ENCODE measurements at places on chromosomes 6 and 20. TPM values are rescaled to one million over a fixed set of nuclear protein-coding genes. Genes with fewer than 3 reads are reported as not detected.

- no peaks in the 10 kb centered on the region for H3K36me3 ChIP-seq
- no peak overlapping the region for H3K4me3 ChIP-seq
- H3K27me3 ChIP-seq: no peaks in the 10 kb centered on the region
- H3K27ac ChIP-seq: no peak overlapping the region
These were observed 86.9 kb downstream of the SH3BGRL2 start for GRCh38 chr6:79717989-79718388.

- no peaks in the 10 kb centered on the region for H3K27me3 ChIP-seq
- H3K4me1 ChIP-seq: no peaks in the 10 kb centered on the region
- H3K36me3 ChIP-seq: no peaks in the 10 kb centered on the region
- H3K4me3 ChIP-seq: no peak overlapping the region
These were observed 129.1 kb upstream of the THBS2 start for GRCh38 chr6:169382735-169383134.

DNA sequence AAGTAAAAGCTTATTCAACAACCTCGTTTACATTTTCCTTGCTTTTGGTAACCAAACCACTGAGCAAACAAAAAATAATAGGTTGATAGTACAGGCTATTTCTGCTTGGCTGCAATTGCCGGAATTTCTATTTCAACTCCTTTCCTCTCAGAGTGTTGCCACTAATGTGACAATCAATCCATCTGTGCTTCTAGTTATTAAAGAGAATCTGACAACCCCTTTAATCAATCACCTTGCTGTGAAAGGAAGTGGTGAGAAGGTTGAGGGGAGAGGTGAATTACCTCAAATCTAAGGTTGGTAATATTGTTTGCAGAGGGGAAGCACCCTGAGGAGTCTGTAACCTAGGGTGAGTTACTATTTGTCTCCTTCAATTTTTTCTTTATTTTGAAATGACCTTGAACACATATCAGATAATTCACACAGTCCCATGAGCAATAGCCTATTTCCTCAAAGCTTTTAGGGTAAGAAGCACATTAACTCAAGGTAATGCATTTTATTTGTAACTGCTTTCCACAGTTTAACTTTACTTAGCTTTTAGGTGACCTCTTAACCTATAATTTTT lies 603.4 kb downstream of the MMUT start:
- no peaks in the 10 kb centered on the region for H3K36me3 ChIP-seq
- no peak for DNase-seq
- H3K27ac ChIP-seq: no peak overlapping the region
- peaks cover 2% of the 10 kb centered on the region for H3K27me3 ChIP-seq

GRCh38 chr6:163983679-163984078 lies 569.2 kb downstream of the QKI start:
- DNase-seq: no peak
- H3K4me3 ChIP-seq: no peak overlapping the region
- no peak overlapping the region for H3K27ac ChIP-seq
- no peaks in the 10 kb centered on the region for H3K27me3 ChIP-seq
- H3K36me3 ChIP-seq: no peaks in the 10 kb centered on the region
- peaks cover 2% of the 10 kb centered on the region for H3K4me1 ChIP-seq

DNA sequence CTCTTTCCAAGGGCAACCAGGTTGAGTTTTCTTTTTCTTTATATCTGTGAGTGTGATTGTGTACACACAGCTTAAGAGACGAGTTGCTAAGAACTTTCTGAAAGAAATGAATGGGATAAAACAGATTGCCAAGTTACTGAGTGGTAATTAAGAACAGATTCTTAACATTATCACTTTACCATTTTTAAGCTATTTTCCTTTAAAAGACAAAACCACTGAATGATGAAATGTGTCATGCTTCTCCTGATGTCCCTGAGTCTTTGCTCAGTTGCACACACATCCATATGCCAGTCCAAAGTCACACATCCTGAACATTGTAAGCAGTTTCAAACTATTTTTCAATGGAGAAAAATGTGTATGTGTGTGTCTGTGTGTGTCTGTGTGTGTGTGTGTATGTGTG lies 5.5 kb upstream of the DAAM2 start:
- H3K4me1 ChIP-seq: no peaks in the 10 kb centered on the region
- no peaks in the 10 kb centered on the region for H3K27me3 ChIP-seq
- no peak overlapping the region for H3K27ac ChIP-seq
- DNase-seq: no peak
- H3K36me3 ChIP-seq: no peaks in the 10 kb centered on the region

DNA sequence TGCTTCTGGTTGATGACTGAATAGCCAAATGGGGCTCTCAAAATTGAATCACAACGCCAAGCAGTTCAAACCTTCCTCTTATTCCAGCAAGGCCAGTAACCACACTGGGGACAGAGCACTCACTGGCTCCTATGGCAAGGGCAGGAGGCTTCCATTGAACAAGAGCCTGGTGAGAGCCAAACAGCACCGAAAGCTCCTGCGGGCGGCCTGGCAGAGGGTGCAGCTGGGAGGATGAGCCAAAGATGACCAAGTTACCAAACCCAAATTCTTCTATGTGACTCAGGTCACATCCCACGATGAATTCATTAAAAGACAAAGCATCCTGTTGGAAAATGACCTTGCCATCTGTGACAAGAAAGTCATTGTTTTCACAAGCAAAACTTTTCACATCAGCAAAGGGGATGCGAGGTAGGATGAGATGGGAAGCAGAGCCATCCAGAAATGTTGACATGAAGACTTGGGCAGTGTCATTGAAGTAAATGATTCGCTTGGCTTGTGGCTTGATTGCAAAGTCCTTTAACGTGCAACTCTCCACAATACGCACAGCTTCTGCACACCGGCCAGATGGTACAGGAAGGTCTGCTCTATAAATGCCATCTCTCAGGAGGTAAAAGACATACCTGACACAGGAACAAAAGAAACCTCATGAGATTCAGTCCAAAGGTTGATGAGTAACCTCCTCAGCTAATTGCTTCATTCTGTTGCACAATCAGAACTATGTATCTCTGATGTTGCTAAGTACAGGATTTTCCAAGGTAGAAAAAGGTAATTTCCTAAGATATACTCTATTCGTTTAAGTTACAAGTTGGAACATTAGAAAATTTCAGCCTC lies 36.3 kb downstream of the ROS1 start:
- no peaks in the 10 kb centered on the region for H3K4me1 ChIP-seq
- no peaks in the 10 kb centered on the region for H3K27me3 ChIP-seq
- no peak for DNase-seq
- H3K27ac ChIP-seq: no peak overlapping the region

DNA sequence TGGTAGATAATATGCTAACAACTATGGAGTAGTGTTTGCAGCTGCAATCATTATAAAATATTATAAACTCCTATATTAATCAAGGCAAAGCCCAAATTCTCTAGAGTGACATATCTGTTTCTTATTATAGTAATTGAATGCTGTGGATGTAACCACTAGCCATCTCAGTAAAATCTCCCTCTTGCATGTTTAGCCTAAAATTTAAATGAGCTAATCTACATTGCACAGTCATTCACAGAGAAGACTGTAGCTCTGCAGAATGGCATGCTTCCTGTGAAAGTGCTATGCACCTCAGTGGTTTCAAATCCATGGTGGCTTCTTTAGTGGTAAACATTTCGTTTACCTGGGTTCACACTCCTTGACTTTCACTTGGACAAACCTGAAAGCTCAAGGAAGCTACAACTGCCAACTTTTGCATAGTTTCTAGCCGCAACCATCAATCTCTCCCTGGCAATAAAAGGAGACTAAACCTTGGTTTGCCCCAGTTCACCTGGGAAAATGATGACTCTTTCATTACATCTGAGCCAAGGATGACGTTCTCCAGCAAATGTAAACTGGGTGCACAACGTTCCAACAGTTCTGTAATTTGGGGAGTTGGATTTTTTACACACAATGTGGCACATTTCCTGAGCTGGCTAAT lies 47.2 kb downstream of the FILIP1 start:
- no peak overlapping the region for H3K4me3 ChIP-seq
- H3K36me3 ChIP-seq: peaks cover 9% of the 10 kb centered on the region
- no peaks in the 10 kb centered on the region for H3K27me3 ChIP-seq
- no peak for DNase-seq

DNA sequence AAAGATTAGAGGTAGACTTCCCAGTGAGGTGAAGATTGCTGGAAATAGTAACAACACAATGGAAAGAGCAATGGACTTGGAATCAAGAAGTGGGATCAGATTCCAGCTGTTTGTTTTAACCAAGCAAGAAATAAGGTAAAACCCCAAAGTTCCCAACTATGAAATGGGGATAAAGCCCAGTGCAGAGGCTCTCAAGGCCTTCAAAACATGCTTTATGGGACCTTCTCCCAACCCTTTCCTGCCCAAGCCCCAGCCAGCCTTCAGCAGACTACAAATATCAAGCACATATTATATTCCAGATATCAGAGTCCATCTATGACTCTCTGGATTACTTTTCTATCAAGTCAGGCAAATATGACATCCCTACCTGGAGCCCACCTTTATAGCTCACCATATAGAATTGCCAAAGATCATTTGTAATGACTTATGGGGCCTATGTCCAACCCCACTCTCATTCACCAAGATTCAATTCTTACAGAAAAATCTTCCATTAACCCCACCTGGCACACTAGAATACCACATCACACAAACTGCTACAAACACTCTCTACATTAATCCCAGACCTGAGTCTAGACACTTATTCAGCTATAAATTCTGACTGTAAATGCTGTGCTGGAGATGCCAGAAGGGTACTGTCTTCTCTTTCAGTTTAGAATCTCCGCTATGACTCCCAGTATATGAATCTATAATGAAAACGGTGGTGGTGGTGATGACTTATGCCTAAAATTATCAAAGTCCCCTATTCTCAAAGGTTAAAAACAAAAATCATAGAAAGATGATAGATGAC lies 6.1 kb downstream of the DDX39B start:
- H3K4me1 ChIP-seq: peaks cover 35% of the 10 kb centered on the region
- DNase-seq: no peak
- H3K4me3 ChIP-seq: no peak overlapping the region
- peaks cover 79% of the 10 kb centered on the region for H3K36me3 ChIP-seq
- H3K27me3 ChIP-seq: no peaks in the 10 kb centered on the region
- no peak overlapping the region for H3K27ac ChIP-seq

GRCh38 chr20:59706400-59706693 lies 102.0 kb downstream of the PHACTR3 start:
- no peak for DNase-seq
- H3K4me3 ChIP-seq: no peak overlapping the region
- no peaks in the 10 kb centered on the region for H3K4me1 ChIP-seq
- no peak overlapping the region for H3K27ac ChIP-seq
- no peaks in the 10 kb centered on the region for H3K36me3 ChIP-seq

DNA sequence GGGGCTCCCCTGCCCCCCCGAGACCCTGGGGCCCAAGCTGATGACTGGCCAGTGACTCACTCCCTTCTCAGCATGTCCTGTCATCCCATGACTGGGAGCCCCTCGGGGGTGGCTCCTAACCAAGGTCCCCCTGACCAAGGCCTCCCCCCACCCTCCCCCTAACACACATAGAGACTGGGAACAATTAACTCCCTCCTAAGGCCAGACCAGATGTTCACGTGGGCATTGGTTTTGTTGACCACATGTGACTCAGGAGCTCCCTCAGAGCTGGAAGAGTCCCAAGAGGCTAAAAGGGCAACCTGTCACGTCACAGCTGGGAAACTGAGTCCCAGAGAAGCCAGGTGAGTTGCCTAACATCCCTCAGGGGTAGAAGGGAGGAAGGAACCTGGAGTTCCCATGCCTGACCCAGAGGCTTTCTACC lies 10.6 kb upstream of the CCN5 start:
- H3K27me3 ChIP-seq: no peaks in the 10 kb centered on the region
- H3K4me1 ChIP-seq: peaks cover 33% of the 10 kb centered on the region
- no peak for DNase-seq
- peak overlapping the region; percentile 79 for H3K27ac ChIP-seq
- no peaks in the 10 kb centered on the region for H3K36me3 ChIP-seq

DNA sequence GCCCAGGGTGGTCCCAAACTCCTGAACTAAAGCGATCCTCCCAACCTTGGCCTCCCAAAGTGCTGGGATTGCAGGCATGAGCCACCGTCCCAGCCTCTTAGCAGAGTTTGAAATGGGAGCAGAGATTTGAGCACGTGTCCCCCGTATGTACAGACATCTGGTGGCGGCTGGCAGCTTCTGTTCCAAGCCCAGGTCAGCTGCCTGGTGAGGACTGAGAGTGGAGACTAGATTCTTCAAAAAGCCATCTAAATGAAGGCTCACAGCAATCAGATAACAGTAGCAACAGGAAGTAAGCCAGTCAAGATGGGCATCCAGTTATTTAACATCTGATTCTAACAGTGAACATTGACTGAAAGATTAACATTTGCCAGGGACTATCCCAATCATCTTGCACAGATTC lies 128.1 kb upstream of the AKAP12 start:
- no peaks in the 10 kb centered on the region for H3K4me1 ChIP-seq
- no peak overlapping the region for H3K4me3 ChIP-seq
- DNase-seq: no peak
- H3K36me3 ChIP-seq: no peaks in the 10 kb centered on the region
- no peaks in the 10 kb centered on the region for H3K27me3 ChIP-seq

DNA sequence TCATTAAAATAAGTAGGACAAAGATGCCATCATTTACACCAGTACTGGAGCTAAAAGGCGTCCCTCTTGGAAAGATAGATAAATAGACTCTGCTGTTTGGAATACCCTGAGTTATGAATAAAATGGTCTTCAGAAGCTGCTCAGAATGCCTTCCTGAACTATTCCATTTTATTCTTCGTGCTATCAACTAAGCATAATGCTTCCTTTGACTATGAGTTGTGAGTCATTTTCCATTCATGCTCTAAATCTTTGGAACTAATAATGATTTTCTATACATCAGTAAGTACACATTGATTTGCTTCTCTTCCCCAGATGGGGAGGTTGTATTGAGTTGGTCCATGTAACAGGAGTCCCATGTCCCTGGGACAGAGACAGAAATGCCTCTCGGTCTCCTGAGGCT lies 98.3 kb upstream of the PDE7B start:
- no peaks in the 10 kb centered on the region for H3K4me1 ChIP-seq
- DNase-seq: no peak
- no peak overlapping the region for H3K27ac ChIP-seq
- no peak overlapping the region for H3K4me3 ChIP-seq
- H3K36me3 ChIP-seq: no peaks in the 10 kb centered on the region
- no peaks in the 10 kb centered on the region for H3K27me3 ChIP-seq

GRCh38 chr6:8743170-8743745 lies 307.9 kb upstream of the SLC35B3 start:
- no peaks in the 10 kb centered on the region for H3K4me1 ChIP-seq
- H3K36me3 ChIP-seq: no peaks in the 10 kb centered on the region
- no peak for DNase-seq
- no peak overlapping the region for H3K27ac ChIP-seq
- no peaks in the 10 kb centered on the region for H3K27me3 ChIP-seq
- H3K4me3 ChIP-seq: no peak overlapping the region

DNA sequence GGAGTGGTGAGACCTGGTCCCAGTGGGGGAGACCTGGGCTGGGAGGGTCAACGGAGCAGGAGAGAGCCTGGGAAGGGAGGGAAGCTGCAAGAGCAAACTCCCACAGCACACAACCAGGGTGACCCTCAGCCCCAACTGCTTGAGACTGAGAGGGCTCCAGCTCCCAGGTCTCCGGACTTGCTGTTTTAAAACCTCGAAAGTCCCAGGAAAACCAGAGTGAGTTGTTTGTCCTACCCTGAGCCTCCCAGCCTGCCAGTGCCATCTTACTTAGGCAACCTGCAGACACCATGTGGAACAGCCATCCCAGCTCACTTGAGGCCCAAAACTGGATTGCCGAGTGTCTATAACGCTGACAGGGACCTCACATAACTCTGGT lies 4.8 kb upstream of the NTSR1 start:
- H3K4me1 ChIP-seq: peaks cover 7% of the 10 kb centered on the region
- H3K36me3 ChIP-seq: no peaks in the 10 kb centered on the region
- peak; percentile 40 for DNase-seq
- H3K27ac ChIP-seq: no peak overlapping the region
- H3K4me3 ChIP-seq: no peak overlapping the region
- peaks cover 22% of the 10 kb centered on the region for H3K27me3 ChIP-seq

The SERINC1 gene
- 192 TPM for total RNA-seq

The ULBP2 gene
- total RNA-seq: 1.6 TPM

The ABHD16B gene
- total RNA-seq: not detected

The RAB5IF gene
- total RNA-seq: 42.8 TPM

The CTCFL gene
- total RNA-seq: not detected

The CD93 gene
- 33.4 TPM for total RNA-seq

The SLC35A1 gene
- 7.0 TPM for total RNA-seq
